ENCODE measurements at places on chromosomes 12 and 14. TPM values are rescaled to one million over a fixed set of nuclear protein-coding genes. Genes with fewer than 3 reads are reported as not detected.

The PRH2 gene
- total RNA-seq: not detected

The AMHR2 gene
- not detected for total RNA-seq

The GDF3 gene
- not detected for total RNA-seq

The TPH2 gene
- 0.23 TPM for total RNA-seq
